Activated gamma-delta T cell treated with anti-CD3 and anti-CD28 coated beads, Interleukin-2, amount 50 U/mL, for 16 hours (primary cell): ENCODE measurements at places on chromosomes 3 and 15.

DNA sequence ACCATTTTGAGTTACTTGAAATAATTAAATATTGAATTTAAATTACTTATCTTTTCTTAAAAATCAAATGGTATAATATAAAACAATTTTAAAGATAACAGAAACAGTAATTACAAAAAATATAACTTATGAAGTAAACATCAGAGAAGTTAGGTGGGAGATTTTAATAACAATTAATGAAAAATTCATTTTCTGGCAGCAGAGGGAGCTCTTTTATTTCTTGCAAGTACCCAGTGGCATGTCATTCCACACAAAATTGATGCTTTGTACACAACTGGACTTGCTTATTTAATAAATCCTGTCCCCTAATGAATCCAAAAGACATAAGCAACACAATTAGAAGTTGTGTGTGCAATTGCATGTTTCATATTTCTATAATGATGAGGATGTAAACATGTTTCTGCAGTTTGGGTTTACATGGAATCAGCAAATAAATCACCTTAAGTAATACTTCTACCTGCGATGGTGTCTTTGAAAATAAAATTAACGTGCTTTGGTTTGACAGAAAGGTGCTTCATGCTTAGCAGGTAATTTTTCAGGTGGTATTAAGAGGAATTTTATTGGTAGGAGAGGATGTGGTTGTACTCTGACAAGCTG lies 861.3 kb downstream of the ZPLD1 start:
- DNase-seq = no peak

- peak; percentile 16 for DNase-seq
Observed at GRCh38 chr3:42701371-42702065, 1.1 kb downstream of the HHATL start.

DNA sequence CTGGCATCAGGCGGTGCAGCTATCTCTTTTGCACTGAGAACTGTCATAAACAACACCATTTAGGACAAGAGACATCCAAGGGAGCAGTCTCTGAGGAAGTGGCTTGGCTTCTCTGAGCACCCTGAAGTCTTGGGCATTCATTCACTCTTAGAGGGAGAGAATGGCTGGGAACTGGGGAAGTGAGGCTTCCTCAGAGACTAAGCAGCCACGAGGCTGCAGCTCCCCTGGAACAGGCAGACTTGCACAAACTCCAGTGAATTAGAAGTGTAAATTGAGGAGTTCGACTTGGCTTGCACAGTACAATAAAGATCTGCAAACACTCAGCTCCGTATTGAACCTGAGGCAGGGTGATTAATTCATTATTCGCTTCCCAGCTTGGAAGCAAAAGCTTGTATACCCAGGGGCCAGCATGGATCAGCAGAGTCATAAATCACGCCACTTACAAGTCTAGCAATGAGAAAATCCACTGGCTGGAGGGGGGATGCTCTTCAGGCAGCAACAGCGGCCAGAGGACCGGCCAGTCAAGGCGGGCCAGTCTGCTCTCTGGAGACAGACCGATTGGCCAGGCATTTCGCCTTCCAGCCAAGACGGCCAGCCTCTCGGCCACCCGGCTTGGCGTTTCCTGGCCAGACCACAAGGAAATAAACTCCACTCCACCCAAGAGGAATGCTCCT lies 118.8 kb upstream of the ADPGK start:
- DNase-seq = no peak

DNA sequence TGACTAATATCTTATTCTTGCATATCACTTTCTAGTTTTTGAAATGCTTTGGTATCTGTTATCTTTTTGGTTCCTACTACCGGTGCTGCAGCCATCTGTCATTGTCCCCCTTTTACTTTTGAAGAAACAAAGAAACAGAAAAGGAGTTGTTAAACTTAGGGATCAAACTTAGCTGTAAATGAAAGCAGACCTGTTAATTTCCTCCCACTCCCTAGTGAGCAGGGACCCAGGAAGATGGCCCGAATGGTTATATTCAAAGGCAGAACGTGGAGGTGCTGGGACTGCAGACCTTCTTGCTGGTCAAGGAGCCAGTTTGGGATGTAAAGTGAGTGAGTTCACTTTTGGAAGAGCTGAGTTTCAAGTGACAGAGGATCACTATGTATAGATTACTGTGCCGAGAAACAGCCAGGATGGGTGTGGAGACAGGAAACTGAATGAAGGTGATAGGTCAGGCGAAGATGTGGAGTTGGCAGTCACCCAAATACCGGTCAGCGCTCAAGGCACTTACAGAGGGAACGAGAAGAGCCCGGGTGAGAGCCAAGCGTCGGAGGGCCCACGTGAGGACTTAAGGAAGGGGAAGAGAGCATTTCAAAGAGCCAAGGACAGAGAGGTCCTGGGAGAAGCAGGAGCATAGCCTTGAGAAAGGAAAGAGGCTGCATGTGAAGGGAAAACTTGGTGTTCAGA lies 20.1 kb downstream of the KBTBD8 start:
- no peak for DNase-seq

DNA sequence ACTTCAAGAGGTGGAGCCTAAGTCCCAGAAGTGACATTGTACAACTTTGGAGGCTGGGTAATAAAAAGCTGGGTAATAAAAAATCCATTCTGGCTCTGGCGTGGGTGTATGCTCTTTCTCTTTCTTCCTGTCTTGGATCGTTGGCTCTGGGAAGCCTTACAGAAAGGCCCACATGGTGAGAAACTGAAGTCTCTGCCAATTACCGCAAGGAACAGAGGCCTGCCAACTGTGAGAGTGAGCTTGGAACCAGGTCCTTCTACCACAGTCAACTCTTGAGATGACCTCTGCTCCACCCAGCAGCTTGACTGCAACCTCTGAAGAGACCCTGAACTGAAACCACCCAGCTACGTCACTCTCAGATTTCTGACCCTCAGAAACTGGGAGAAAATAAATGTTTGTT lies 51.0 kb downstream of the NR2F2 start:
- no peak for DNase-seq
